ENCODE measurements at places on chromosomes 12 and 14.

- no peak for DNase-seq
Observed at GRCh38 chr12:44618946-44619345, 257.2 kb downstream of the NELL2 start.

DNA sequence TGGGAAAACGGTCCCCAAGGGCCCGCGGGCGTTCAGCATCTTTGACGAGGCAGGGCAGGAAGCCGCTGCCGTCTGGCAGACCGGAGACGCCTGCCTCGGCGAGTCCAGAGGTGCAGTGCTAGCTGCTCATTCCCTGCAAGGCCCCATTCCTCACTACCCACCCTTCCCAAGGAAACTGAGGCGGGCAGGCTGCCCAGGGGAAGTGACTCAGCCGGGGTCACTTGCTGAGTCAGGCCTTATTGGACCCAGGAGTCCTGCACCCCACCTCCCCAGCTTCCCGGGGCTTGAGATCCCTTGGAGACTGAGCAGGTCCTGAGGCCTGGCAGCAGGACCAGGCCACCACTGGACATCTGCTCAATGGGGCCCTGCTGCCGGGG, 3.7 kb downstream of the SH2B3 start:
- no peak for DNase-seq

GRCh38 chr12:41531147-41531829, 343.2 kb downstream of the PDZRN4 start:
- DNase-seq: no peak

GRCh38 chr14:90692826-90693225, 123.4 kb downstream of the TTC7B start:
- DNase-seq: no peak

DNA sequence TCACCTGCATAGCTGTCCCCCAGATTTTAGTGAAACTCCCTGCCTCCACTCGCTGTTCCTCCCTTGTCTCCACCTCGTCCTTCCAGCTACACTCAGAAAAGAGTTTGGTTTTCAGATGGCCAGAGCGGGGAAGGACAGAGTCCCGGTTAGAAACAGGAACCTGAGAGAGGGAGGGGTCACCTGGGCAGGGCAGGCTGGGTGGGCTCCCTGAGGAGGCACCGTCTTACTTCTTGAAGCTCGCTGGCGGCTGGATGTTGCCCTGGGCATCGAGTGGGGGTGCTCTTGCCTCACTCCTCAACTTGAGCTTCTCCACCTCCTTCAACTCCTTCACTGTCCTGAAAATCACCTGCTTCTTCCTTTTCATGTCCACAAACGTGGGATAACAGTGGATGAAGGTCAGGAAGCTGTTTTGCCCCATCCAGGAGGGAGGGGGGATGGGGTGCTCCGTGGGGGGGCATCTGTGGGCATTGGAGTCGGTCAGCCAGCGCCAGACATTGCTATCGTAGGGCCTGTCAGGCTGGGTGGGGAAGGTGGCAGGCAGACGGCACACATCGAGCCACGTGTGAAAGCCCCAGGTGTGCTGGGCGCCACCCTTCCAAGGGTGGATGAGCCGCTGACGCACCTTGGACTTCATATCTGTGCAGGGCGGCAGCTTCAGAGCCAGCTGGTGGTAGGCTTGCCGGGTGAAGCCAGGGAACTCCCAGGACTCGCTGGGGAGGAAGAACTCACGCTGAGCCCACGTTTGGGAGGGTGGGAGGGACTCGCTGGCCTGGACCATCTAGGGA, 2.0 kb downstream of the TEX52 start:
- no peak for DNase-seq

DNA sequence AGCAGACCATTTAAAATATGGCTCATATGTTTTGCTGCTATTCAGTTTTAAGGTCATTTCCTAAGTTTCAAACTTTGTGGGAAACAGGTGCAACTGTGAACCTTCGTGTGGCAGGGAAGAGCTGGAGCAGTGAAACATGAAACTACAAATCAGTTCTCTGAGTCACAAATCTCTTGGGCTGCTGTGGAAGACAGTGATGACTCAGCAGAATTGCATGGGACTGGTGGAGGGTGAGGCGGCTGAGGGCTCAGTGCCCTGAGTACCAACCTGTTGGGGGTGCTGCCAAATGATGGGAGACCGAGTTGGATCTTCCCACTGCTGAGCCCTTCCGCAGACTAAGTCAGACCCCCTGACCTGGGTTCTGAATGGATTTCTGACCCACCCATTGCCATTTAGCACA, 8.4 kb upstream of the CALM1 start:
- no peak for DNase-seq

DNA sequence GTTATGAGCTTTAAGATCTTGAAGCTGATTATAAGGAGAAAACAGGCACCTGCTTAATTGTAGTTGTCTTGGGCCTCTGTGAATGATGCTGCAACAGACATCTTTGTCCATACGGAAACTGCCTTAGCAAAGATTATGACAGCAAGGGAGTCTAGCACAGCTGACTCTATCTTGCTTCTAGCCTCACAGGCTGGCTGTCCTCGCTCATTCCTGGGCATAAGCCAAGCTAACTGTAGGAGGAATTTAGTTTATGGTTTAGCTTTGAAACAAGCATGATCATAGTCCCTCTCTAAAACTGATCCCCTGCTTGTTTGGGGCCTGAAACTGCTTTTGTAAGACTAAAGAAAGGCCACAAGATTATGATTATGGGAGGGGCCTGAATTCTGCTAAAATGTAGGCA, 74.3 kb upstream of the C14orf132 start:
- DNase-seq: no peak

DNA sequence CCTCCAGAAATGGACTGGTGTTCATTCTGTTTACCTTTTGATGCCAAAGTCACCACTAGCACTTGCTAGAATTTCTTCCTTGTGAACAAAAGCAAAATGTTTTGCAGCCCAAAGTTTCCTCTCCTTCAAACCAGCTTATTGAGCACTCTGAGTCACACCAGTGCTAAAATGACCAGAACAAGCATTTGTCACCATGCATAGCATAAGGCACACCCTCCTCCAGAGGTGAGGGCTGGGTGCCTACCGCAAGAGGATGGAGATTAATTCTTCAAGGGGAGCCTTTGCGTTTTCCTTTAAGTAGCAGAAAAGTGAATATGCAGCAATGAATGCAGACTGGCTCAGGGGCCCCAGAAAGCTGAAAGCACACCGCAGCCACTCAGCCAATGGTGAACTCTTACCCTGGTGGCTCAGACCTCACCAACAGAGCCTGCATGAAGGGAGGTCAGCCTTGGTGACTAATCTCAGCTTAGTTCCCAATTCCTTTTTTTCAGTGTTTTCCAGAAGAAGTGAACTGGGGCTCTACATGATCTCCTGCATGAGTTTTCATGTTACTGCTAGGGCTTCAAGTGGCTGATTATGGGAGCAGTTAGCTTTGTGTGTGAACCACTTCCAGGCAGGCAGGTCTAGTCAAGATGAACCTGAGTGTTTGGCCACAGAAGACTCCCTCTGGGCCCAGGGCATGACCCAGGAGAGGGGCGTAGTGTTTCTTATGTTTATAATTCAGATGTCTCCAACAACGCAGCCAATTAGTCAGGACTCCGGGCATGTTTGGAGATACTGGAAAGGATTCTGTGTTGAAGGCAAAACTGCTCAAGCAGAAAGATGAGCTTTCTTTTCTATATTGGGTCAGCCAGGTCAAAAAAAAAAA, 96.3 kb downstream of the PAX9 start:
- no peak for DNase-seq

- DNase-seq: no peak
Observed at GRCh38 chr12:22101749-22102243, 55.8 kb downstream of the CMAS start.

GRCh38 chr14:33647385-33647786, 303.5 kb downstream of the EGLN3 start:
- no peak for DNase-seq

- no peak for DNase-seq
Observed at GRCh38 chr12:68806488-68807237, 1.3 kb upstream of the MDM2 start.

DNA sequence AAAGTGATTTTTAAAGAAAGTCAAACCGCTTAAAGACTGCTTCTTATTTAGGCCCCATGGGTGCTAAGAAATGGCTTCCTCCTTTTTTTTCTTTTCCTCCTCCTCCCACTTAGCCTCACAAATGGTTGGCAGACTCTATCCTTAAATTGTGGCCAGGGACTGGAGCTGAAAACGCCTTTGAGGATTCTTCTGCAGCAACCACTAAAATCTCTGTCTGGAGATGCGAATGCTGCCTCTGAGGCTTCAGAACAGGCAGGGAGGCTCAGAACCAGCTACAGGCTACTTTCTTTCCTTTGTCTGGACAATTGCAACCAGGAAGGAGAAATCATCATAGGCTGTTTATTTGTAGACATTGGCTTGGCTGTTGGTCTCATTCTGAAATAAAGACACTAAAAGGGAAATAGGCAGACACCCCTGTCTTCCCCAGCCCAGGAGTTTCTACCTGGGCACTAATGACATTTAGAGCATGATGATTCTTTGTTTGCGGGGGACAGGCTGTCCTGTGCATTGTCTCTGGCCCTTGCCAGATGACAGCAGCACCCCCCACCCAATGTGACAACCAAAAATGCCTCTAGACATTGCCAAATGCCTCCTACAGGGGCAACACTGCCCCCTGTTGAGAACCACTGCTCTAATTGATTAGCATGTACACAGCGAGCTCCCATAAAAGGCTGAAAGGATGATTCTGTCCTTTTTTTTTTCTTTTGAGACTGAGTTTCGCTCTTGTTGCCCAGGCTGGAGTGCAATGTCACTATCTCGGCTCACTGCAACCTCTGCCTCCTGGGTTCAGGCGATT, 50.3 kb downstream of the MAP1LC3B2 start:
- no peak for DNase-seq

DNA sequence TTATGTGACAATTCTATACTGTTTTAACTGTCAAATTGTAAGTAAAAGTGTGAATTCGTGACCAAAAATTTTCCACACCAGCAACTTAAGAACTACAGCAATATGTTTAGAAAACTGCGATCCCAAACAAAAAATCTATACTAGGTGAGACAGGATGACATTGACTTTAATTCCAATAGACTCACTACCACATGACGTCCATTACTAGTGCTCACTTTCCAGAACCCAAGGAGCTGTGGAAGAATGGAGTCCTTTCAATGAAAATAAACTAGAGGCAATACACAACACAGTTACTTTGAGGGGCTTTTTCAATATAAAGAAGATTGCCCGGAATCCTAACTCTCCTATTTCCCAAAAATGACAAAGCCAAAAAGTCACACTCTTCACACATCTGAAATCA, 1.4 kb downstream of the EPS8 start:
- DNase-seq: no peak

- DNase-seq: no peak
Observed at GRCh38 chr12:98374007-98374406, 141.4 kb upstream of the TMPO start.

- no peak for DNase-seq
Observed at GRCh38 chr14:24890716-24891115, 159.2 kb downstream of the STXBP6 start.

- no peak for DNase-seq
Observed at GRCh38 chr14:58824106-58824505, 186.3 kb downstream of the DACT1 start.

DNA sequence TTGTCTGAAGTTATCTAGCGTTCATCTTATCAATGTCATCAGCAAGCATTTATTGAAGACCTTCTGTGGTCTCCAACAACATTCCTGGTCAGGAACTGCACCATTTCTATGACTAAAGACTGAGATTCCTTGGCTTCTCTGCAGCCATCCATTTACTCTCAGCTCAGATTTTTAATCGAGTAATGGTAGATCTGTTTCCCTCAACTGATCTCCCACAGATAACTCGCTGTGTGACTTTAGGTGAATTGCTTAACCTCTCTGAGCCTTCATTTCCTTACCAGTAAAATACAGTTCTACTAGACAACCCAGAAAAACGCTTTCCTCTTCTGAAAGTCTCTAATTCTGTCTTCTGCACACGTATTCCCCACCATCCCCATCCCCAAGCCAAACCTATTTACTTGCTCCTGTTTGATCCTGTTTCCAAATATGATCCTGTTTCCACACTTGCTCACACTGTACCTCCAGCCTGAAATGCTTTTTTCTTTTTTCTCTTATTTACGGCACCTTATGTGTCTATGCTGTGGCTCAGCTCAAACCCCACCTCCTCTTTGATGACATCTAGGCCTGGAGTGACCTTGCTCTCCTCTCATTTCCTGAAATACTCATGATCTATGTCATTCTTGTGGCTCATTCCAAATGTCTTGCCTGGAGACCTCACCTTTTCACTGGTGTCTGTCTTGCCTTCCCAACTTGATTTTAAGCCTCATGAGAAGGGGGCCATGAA, 21.8 kb downstream of the PLXNC1 start:
- no peak for DNase-seq

- no peak for DNase-seq
Observed at GRCh38 chr12:1638203-1638602, 9.2 kb downstream of the WNT5B start.

DNA sequence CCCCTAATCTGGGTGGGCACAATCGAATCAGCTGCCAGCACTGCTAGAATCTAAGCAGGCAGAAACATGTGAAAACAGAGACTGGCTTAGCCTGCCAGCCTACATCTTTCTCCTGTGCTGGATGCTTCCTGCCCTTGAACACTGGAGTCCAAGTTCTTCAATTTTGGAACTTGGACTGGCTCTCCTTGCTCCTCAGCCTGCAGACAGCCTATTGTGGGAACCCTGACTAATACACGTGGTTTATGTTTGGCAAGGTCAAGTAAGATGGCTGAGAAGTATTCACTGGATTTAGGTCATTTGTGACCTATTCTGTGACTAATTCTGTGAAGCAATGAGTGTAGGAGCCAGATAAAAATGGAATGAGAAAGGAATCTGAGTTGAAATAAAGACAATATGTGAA, 11.0 kb downstream of the GPR135 start:
- no peak for DNase-seq

DNA sequence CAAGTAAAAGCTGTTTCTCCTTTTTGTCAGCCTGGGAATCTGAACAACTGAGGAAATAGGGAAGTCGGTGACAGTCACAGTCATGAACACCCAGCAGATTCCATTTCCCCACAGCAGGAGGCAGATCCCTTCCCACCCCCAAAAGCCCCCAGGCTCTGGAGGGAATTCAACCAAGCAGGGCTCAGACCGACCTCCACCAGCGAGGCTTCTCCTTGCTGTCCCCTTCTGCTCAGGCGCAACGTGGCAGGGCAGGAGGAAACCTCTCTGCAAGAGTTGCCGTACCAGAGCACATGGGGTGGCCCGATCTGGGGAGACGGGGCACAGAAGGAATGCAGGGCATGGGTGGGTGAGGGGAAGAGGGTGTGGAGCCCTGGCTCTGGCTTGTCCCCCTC, 319 bp downstream of the GALNT6 start:
- DNase-seq: no peak

GRCh38 chr12:40946612-40947194, 241.4 kb upstream of the PDZRN4 start:
- no peak for DNase-seq

GRCh38 chr14:95034788-95035187, 122.5 kb downstream of the DICER1 start:
- DNase-seq: no peak

GRCh38 chr12:92582893-92583292, 119.9 kb upstream of the PLEKHG7 start:
- DNase-seq: no peak

All from stimulated activated CD8-positive, alpha-beta memory T cell treated with anti-CD3 and anti-CD28 coated beads, Interleukin-7, amount 100 ng/mL, for 1 hour (primary cell).